ENCODE measurements at places on chromosomes 2 and 18. TPM values are rescaled to one million over a fixed set of nuclear protein-coding genes. Genes with fewer than 3 reads are reported as not detected.

Gene HOXD13
- not detected for total RNA-seq

Gene WDR43
- total RNA-seq = 42.4 TPM

Gene REG1B
- total RNA-seq = not detected

Gene CNGA3
- total RNA-seq = 0.44 TPM

Gene IL1R2
- 94.3 TPM for total RNA-seq

Gene BOLL
- not detected for total RNA-seq

Gene L3MBTL4
- 4.9 TPM for total RNA-seq

Gene ANKRD62
- 0.97 TPM for total RNA-seq

Gene HS1BP3
- 19.5 TPM for total RNA-seq

Gene ZNF396
- total RNA-seq = 2.0 TPM

Gene REEP1
- total RNA-seq = 2.1 TPM

Gene SLC5A7
- not detected for total RNA-seq

Gene UCN
- not detected for total RNA-seq

Gene ATF2
- total RNA-seq = 40.1 TPM

Gene AGXT
- not detected for total RNA-seq

DNA sequence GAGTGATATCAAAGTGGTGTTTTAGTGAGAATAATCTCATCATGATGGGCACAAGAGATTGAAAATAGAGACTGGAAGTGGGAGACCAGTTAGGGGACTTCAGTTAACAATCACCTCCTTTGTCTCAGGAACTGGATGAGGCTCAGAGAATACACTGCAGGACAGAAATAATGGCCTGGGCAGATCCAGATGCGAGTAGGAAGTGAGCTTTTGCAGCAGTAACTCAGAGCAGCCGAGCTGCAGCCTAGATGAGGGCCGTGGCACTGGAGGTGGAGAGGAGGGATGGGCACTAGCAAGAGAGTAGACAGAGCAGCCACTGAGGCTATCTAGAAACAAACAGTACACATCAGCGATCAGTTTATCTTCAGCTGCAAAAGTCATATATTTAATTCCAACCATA is 48.6 kb downstream of the CYB5A start:
- DNase-seq = no peak

DNA sequence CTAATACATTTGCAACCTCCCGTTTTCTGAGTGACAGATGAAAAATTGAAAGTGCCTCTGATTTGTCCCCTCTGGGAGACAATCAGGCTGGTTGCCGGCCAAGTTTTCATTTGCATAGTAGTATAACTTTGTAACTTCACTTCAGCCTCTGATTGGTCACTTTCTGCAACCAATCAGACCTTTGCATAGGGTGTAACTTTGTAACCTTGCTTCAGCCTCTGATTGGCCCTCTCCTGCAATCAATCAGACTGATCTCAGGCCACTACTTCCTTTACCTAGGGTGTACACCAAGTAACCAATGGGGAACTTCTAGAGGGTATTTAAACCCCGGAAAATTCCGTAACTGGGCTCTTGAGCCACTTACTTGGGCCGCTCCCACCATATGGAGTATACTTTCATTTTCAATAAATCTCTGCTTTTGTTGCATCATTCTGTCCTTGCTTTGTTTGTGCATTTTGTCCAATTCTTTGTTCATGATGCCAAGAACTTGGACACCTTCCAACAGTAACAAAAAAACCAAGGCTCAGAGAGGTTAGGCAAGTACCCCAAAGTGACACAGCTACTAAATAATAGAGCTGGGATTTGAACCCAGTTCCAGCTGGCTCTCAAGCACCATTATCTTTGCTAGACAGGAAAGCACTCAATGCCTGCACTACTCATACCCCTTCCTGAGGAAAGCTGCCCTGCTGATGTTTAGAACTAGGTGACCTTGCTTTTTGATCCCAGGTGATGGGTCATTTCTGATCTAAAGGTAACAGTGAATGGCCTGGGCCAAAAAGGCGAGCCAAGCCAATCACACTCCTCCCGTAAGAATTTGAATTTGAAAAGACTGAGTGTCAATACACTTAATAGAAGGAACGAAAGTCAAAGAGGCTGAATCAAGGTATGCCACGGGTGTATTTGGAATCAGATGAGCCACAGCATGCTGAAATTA is 10.9 kb upstream of the MYOM1 start:
- DNase-seq = no peak

DNA sequence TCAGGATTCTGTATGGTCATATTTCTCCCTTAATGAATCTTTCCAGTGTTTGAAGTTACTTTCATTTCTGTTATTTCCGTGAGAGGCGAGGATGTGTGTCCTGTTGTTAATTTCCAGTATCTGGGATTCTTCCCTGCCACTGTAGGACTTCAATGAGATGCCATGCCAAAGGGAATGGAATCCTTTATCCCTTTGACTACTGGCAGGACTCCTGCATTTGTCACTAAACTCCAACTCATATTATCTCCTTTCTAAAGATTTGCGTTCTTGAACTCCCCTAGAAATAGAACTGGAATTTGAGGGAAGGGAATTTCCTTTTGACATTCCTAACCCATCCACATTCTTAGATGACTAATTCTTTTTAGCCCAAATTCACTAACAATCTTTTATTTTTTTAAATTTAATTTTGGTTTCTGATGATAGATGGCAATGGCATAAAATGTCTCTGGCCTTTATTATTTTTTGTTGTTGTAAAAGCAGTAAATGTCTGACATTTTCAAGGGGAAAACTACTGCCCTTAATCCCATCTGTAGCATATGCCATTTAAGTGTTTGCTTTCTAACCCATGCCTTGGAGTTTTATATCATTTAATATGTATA is 87.8 kb upstream of the EML6 start:
- no peak for DNase-seq

DNA sequence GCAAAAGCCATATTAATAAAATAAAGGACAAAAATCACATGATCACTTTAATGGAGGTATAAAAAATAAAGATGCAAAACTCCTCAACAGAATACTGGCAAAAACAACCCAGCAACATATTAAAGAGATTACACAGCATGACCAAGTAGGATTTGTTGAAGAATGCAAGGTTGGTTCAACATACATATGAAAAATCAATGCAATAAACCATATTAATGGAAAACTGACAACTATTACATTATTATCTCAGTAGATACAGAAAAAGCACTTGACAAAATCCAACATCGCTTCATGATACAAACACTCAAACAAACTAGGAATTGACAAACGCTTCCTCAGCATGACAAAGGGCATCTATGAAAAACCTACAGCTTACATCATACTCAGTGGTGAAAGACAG is 76.7 kb downstream of the CRACDL start:
- no peak for DNase-seq

DNA sequence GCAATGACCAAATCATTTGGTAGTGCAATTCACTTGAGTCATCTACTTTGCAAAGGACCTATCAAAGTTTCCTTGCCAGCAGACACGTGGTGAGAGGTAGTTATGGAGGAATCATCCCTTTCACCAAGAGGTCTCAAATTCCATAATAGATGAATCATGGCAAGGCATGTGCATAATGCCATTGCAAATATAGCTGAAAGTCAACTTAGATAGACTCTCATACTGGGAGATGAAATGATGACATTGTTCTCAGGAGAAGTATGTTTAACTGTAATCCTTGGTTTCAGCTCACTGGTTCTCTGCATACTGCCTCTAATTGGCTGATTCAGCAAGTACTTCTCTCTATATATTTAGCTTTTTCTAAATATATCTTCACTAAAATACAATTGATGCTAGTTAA is 57.2 kb downstream of the CALCRL start:
- no peak for DNase-seq

DNA sequence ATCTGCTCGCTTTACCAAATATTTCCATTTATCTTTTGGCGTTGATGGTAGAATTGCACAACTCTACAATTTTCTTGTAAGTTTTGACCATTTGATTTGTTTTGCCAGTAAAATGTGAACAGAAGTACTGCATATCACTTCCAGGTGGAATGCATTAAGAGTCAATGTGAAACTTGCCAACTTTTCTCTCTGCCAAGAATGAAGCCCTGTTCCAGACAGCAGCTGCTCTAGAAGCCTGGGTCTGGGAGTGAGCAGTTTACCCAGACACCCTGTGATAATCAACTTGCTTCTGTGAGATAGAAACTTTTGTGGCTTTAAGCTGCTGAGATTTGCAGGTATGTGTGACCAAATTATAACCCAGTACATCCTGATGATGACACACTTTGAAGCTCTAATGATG is 115.9 kb upstream of the SYT4 start:
- DNase-seq = no peak

DNA sequence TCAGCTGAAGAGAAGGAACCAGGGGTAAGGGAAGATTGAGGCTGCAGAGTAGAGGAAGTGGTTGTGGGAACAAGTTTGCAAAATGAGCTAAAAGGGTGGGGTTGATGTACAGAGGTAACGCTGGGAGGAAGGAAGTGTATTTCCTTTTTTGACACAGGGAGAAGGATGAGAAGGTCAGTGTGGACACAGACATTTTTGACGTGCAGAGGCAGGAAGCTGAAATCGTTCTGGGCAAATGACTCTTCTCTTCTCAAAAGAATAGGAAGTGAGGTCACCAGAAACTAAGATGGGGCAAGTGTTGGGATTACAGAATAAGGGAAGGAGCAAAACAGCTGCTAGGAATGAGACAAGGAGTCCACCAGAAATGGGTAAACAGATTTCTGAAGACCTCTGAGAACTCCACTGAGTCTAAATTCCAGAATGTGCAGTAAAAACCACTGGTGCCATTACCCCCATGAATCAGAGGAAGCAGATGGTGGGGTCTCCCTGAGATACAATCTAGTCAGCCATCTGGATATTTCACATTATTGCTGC is 20.0 kb upstream of the RNF149 start:
- DNase-seq = no peak

DNA sequence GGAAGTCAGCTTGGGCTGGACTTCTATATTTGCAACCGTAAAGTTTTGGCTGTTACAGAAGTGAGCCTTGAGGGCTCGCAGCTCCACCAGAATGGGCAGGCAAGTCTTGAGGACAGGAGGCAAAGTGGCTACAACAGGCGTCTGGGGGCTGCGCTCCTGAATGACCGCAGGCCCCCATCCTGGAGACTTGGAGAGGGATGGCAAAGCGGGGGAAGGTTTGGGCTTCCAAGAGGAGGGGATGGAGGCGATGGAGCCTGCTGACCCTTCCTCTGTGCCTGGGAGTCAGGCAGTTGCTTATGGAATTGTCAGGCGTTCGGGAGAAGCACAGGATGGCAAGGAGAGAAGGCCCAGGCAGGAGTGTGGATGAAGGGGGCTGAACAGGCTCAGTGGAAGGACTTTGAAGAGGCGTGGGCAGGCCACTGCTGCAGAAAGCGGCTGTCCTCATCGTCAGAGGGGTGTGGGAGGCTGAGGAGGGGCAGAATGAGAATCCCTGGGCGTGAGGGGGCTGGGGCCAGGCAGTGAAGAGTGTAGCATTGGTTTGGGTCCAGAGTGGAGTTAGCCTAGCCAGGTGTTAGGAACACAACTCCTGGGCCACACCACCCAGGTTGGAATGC is 72.3 kb downstream of the INHBB start:
- no peak for DNase-seq

DNA sequence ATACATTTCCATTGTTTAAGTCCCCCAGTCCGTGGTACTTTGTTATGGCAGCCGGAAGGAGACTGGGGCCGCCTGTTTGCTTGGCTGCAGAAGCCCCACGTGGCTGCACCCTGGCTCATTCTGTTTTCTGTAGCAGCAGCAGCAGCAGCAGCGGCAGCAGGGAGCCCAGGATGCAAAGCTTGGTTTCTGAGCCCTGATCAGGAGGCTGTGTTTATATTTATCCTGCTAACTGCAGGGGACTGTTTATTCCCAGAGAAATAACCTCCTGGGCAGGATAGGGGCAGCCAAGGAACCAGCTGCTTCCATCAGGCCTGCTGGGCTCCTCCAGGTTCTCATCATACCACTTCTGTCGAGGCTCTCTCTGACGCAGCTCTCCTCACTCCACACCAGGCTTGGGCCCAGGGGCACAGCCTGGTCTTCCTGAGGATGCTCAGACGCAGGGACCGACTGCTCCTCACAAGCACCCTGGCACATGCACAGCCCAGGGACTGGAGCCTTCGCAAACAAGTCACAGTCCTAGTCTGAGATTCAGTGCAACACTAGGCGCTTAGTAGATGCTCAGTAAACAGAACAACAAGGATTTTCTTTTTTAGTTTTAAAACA is 139.0 kb downstream of the MSH2 start:
- DNase-seq = no peak

DNA sequence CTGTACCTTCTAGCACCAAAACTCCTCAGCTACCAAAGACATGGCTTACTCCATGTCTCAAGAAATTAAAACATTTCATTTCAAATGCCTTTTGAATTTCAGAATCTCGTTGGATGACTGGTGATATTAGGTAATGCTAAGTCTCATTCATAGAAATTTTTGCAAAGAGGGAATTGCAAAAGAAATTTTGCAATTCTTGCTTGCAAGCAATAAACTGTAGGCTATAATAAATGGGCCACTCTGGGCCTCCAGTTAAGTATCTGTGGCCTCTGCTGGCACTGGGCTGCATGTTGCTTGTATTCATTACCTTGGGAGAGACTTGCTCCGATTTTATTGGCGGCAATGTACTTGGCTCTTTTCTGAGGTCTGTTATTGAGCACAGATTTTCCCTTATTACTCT is 2.8 kb upstream of the LCLAT1 start:
- no peak for DNase-seq

- DNase-seq = no peak
Observed at GRCh38 chr2:12978066-12978835, 261.5 kb downstream of the TRIB2 start.

DNA sequence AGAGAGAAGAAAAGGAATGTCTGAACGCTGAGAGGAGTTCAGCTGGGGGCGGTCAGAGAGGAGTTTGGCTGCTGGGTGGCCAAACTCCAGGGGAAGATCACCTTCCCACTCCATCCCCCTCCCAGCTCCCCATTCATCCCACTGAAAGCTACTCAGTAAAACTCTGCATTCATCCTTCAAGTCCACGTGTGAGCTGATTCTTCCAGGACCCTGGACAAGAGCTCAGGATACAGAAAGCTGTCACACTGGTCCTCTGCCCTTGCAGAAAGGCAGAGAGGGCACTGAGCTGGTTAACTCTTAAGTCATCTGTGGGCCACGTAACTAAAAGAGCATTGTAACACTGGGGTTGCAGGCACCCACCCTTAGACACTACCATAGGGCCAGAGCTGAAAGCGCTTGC is 132.1 kb upstream of the ARL4C start:
- DNase-seq = no peak

GRCh38 chr2:76312236-76312635 is 601.5 kb upstream of the GCFC2 start:
- DNase-seq = no peak

DNA sequence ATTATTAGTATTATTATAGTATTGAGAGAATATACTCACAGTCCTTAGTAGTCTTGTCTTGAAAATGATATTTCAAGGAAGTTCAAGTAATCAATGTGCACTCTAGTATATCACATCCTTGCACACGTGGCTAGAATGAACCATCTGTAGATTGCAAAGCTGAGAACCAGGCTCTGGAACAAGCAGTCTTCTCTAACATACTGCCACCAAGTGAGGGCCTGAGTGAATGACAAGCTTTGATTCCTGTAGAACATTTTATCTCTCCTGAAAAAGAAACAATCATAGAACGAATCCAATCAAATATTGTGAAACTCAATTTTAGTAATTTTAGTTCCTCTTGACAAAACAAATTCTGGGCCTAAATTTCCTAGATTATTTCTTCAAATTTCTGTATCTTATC is 55.3 kb upstream of the SULT1C3 start:
- no peak for DNase-seq
